ENCODE measurements at places on chromosomes 13 and 19. TPM values are rescaled to one million over a fixed set of nuclear protein-coding genes. Genes with fewer than 3 reads are reported as not detected.
A peak's percentile ranks its signal among the peaks of the same experiment; 100 is the strongest.

Gene ZNF20
- 3.5 TPM for total RNA-seq

Gene ZNF536
- 0.52 TPM for total RNA-seq

Gene GRIN3B
- 0.32 TPM for total RNA-seq

GRCh38 chr13:102395174-102395573, 6.7 kb downstream of the FGF14 start:
- no peak overlapping the region for H3K27ac ChIP-seq
- H3K4me1 ChIP-seq: peaks cover 1% of the 10 kb centered on the region
- no peak for DNase-seq
- H3K4me3 ChIP-seq: peak overlapping the region; percentile 71

DNA sequence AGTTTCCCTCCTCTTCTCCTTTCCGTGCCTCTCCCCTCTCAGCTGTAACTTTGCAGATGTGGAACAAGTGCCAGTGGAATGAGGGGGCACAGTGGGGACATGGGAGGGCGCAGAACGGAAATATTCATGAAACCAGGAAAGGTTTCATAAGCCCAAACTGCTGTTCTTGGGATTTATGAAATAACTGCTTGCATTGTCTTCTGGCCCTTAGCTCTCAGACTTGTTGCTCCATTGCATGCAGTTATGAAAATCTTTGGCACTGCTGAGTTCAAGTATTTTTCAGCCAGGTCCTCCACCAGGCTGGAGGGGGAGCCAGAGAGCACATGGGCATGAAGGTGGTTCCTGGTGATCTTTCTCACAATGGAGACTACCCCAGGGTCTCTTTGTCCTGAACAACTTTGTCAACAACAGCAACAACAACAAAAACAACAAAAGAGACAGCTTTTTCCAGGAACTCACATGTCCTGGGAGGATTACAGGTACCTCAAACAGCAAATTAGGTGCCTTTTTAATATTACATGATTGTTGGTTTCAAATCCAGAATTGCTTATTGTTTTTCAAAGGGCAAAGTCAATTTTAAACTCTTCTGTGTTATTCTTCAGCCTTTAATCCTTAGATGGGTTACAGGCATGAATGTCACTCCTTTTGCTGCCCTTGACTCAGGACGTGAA, 1.5 kb downstream of the RGCC start:
- peaks cover 5% of the 10 kb centered on the region for H3K4me1 ChIP-seq
- H3K27ac ChIP-seq: no peak overlapping the region
- DNase-seq: no peak
- no peaks in the 10 kb centered on the region for H3K36me3 ChIP-seq
- H3K27me3 ChIP-seq: no peaks in the 10 kb centered on the region

- H3K27ac ChIP-seq: no peak overlapping the region
- H3K36me3 ChIP-seq: no peaks in the 10 kb centered on the region
- H3K4me3 ChIP-seq: no peak overlapping the region
- no peaks in the 10 kb centered on the region for H3K27me3 ChIP-seq
- H3K4me1 ChIP-seq: peaks cover 3% of the 10 kb centered on the region
Measured at GRCh38 chr13:20997301-20998161, 63.9 kb downstream of the LATS2 start.

DNA sequence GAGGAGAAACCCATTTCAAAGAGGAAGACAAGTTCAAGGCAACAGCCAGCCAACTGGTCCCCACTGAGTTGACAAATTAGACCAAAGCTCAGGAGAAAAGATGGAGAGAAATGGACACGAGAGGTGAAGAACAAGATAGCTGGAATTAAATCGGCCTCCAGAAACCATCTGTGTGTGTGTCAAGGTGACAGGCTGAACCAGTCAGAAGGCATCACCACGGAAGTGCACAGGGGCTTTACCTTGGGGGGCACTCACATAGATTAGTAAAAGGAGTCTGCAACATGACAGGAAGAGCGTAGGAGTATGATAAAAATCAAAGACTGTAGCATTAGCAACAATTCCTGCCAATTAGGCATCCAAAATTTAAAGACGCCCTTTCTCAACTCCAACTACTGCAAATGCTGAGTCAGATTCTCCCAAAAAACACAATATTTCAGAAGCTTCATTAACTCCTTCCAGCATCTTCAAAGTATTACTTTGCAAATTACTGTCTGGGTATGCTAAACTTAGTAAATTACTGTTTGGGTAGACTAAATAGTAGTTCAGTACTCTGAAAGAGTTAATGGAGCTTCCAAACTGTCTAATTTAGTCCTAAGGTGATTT, 66.2 kb downstream of the FOXO1 start:
- no peak overlapping the region for H3K4me3 ChIP-seq
- no peaks in the 10 kb centered on the region for H3K36me3 ChIP-seq
- peaks cover 23% of the 10 kb centered on the region for H3K4me1 ChIP-seq
- peak overlapping the region; percentile 0 for H3K27ac ChIP-seq
- DNase-seq: no peak
- H3K27me3 ChIP-seq: no peaks in the 10 kb centered on the region

DNA sequence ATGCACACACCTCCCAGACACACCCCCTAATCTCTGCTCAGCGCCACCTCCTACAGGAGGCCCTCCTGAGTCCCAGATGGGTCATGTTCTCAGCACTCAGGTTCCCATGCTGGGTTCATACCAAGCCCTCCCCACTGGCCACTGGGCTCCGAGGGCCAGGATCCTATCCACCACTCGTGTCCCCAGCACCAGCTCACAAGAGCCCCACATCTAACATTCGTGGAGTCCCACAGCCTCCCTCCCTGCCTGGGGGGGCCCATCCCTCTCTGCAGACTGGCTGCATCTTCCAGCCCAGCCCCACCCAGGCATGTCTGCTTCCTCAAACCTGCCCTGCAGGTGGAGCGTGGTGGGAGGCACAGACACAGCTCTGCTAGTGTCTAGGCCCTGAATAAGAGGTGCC, 227.4 kb downstream of the TUBA3C start:
- no peak overlapping the region for H3K4me3 ChIP-seq
- H3K27me3 ChIP-seq: no peaks in the 10 kb centered on the region
- H3K36me3 ChIP-seq: no peaks in the 10 kb centered on the region
- H3K4me1 ChIP-seq: no peaks in the 10 kb centered on the region
- DNase-seq: no peak

DNA sequence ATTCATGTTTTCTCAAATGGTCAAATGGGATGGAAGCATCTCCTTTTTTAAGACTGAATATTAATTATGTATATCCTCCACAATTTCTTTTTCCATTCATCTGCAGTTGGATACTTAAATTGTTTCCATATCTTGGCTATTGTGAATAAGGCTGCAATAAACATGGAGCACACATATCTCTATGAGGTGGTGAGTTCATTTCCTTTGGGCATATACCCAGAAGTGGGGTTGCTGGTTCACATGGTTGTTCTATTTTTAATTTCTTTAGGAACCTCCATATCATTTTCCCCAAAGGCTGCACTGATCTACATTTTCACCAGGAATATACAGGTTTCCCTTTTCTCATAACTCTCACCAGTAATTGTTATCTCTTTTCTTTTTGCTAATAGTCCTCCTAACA, 566.3 kb downstream of the KCTD12 start:
- H3K27me3 ChIP-seq: no peaks in the 10 kb centered on the region
- H3K27ac ChIP-seq: no peak overlapping the region
- H3K36me3 ChIP-seq: no peaks in the 10 kb centered on the region
- DNase-seq: no peak
- no peaks in the 10 kb centered on the region for H3K4me1 ChIP-seq

All from ovary (tissue), 10 donors.